GM12878 (cell line): ENCODE measurements at places on chromosomes 2 and 18.

DNA sequence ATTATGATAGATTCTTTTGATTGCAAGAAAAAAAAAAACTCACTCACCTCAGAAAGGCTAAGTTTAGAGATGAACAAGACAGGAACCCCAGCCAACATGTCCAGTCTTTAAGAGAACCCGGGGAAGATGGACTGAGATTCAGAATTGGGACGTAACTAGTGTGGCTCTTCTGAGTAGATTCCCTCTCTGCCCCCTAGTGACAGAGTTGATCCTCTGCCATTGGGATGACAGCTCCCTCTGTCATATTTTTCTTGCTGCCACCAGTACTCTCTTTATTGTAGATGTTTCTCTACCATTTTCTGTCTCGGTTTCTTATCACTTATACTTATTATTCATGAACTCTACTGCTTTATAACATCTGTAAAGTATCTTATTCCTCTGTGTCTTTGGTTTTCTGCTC, 77.7 kb downstream of the GULP1 start:
- H3K27ac ChIP-seq: no peak overlapping the region
- no peaks in the 10 kb centered on the region for H3K4me1 ChIP-seq
- no peak for DNase-seq

DNA sequence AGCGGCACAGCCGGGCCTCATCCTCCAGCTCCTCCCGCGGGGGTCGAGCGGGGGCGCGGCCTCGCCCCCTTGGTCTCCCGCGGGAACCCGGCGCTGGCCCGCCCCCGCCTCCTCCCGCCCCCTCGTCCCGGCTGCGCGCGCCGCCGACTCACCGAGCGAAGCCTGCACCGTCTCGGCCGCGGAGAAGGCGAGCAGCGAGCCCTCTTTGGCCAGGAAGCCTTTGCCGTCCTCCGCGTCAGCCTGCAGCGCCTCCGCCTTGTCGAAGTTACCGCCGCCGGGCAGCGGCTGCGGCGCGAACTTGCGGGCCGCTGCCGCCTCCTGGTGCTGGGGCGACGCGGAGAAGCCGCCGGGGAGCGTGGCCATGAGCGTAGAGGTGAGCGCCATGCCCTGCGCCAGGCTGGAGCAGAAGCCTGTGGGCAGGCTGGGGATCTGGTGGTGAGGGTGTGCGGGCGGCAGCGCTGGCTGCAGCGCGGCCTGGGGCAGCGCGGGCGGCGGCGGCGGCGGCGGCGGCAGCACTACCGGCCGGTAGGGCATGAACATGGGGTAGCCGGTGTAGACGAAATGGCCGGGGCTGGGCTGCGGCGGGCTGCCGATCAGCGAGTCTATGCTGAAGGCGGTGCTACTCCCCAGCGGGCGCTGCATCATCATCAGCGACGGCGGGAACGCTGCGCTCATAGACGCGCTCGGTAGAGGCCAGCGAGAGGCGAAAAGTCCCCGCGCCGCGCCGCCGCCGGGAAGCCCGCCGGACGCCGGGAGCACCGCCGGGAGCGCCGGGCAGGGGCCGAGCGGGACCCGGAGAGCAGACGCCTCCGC, 683 bp downstream of the GBX2 start:
- H3K4me3 ChIP-seq: no peak overlapping the region
- no peak overlapping the region for H3K27ac ChIP-seq
- H3K4me1 ChIP-seq: no peaks in the 10 kb centered on the region
- H3K27me3 ChIP-seq: peaks cover 13% of the 10 kb centered on the region
- no peaks in the 10 kb centered on the region for H3K36me3 ChIP-seq

- no peaks in the 10 kb centered on the region for H3K4me1 ChIP-seq
- no peak overlapping the region for H3K27ac ChIP-seq
- no peaks in the 10 kb centered on the region for H3K36me3 ChIP-seq
- no peaks in the 10 kb centered on the region; the same call in 1 of the 2 replicates for H3K27me3 ChIP-seq
Measured at GRCh38 chr2:172395503-172395902, 31.9 kb upstream of the ITGA6 start.

- H3K4me3 ChIP-seq: peak overlapping the region; percentile 67; the same call in 1 of the 2 replicates
- H3K27me3 ChIP-seq: no peaks in the 10 kb centered on the region
- no peak for DNase-seq
- H3K27ac ChIP-seq: no peak overlapping the region
- no peaks in the 10 kb centered on the region for H3K4me1 ChIP-seq
Measured at GRCh38 chr2:39435234-39435633, 1.9 kb downstream of the MAP4K3 start.

GRCh38 chr2:222811828-222812227, 49.0 kb upstream of the ACSL3 start:
- H3K36me3 ChIP-seq: no peaks in the 10 kb centered on the region
- H3K4me3 ChIP-seq: no peak overlapping the region
- H3K27ac ChIP-seq: no peak overlapping the region

DNA sequence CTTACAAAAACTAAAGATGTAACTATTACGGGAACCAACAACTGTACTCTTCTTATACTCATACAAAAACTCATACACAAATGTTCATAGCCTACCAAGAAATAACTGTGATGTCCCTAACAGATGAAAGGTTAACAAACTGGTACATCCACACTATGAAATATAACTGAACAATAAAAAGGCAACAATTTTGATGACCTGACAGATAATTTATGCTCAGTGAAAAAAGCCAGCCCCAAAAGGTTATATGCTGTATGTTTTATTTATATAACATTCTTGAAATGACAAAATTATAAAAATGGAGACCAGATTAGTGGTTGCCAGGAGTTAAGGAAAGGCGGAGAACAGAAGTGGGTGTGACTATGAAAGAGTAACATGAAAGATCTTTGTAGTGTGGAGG, 31.3 kb downstream of the REV1 start:
- H3K4me3 ChIP-seq: no peak overlapping the region
- H3K27me3 ChIP-seq: no peaks in the 10 kb centered on the region
- DNase-seq: no peak
- no peaks in the 10 kb centered on the region for H3K4me1 ChIP-seq

DNA sequence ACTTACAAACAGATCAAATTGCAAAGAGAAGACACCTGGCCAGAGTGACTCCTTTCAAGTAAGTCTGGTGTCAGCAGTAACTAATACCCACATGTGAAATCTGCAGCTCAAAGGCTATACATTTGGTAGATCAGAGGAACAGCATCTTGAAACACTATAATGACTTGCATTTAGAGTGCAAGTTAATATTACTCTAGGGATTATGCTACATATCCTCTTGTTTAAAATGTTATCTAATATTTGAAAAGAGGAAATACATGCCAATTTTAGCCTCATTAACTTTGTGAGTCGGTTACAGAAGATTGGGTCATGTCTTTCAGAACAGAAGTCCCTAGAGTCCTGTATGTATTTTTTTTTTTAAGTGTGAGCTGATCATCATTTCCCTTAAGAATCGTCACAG, 15.2 kb downstream of the LANCL1 start:
- peaks cover 14% of the 10 kb centered on the region for H3K4me1 ChIP-seq
- peak; percentile 45 for DNase-seq
- H3K36me3 ChIP-seq: no peaks in the 10 kb centered on the region

GRCh38 chr2:30115141-30115980, 31.4 kb upstream of the YPEL5 start:
- H3K4me3 ChIP-seq: no peak overlapping the region
- no peaks in the 10 kb centered on the region for H3K36me3 ChIP-seq
- H3K27me3 ChIP-seq: no peaks in the 10 kb centered on the region; the same call in 1 of the 2 replicates
- peak; percentile 20 for DNase-seq

GRCh38 chr2:201246280-201246679, 14.1 kb upstream of the CASP8 start:
- H3K27ac ChIP-seq: no peak overlapping the region
- no peak overlapping the region for H3K4me3 ChIP-seq
- H3K4me1 ChIP-seq: peaks cover 7% of the 10 kb centered on the region; the same call in 1 of the 2 replicates
- H3K36me3 ChIP-seq: no peaks in the 10 kb centered on the region; the same call in 1 of the 2 replicates
- H3K27me3 ChIP-seq: no peaks in the 10 kb centered on the region

DNA sequence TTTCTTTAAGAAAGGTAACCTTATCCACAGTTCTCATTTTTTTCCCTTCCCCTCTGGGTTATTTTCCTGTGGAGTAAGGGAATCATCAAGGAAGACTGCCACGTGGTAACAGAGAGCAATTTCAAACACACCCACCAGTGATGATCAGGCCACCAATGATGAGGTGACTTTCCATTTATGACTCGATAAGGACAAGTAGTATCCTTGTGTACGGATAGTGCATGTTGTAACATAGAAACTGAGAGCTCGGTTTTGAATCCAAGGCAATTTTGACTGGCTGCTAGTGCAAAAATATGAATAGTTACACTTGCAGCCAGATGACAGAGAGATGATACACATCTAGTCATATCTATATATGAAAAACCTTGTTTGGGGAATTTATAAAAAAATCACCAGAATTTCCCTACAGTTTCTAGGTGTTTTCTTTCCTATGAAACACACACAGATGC, 143.6 kb upstream of the TCF4 start:
- no peaks in the 10 kb centered on the region for H3K4me1 ChIP-seq
- H3K27me3 ChIP-seq: no peaks in the 10 kb centered on the region
- no peaks in the 10 kb centered on the region for H3K36me3 ChIP-seq
- H3K4me3 ChIP-seq: no peak overlapping the region
- DNase-seq: no peak

- no peaks in the 10 kb centered on the region for H3K27me3 ChIP-seq
- H3K36me3 ChIP-seq: no peaks in the 10 kb centered on the region
- DNase-seq: no peak
- no peak overlapping the region for H3K4me3 ChIP-seq
- no peak overlapping the region for H3K27ac ChIP-seq
Measured at GRCh38 chr2:157572725-157573124, 55.9 kb downstream of the ACVR1C start.

DNA sequence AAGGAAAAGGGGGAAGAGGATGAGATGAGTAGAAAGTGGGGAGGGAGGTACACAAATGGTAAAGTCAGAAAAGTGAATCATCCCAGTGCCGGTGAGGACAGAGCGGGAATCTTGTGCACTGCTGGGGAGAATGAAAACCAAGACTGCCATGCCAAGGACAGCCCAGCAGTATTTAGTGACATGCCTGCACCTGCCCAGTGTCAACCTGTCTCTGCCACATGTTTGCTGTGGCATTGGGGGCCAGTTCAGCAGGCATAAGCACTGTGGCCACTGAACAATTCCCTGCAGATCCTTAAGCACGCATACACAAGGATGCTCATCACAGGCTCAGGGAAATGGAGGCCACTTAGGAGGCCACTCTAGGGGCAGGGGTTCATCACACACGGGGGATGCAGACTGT, 5.2 kb upstream of the KCNK3 start:
- no peaks in the 10 kb centered on the region for H3K4me1 ChIP-seq
- peaks cover 10% of the 10 kb centered on the region for H3K27me3 ChIP-seq
- H3K27ac ChIP-seq: no peak overlapping the region
- DNase-seq: no peak
- no peak overlapping the region for H3K4me3 ChIP-seq

DNA sequence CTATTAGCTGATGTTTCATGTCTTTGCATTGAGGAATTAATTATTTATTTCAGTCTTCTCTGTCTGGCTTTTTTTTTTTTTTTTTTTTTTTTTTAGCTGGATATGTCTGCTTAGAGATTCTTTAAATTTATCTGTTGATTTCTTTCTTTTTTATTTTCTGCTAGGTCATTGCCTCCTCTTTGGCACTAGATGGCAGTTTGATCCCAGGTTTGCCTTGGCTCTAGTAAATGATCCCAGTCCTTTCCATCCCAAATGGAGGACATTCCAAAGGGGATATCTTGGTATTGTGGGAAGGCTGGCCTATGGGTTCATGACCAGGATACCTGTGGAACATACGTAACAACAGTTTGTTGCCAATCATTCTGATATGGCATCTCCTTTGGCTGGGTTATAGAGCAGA, 339.5 kb upstream of the GCFC2 start:
- no peaks in the 10 kb centered on the region for H3K36me3 ChIP-seq
- H3K27ac ChIP-seq: no peak overlapping the region
- H3K4me3 ChIP-seq: no peak overlapping the region

DNA sequence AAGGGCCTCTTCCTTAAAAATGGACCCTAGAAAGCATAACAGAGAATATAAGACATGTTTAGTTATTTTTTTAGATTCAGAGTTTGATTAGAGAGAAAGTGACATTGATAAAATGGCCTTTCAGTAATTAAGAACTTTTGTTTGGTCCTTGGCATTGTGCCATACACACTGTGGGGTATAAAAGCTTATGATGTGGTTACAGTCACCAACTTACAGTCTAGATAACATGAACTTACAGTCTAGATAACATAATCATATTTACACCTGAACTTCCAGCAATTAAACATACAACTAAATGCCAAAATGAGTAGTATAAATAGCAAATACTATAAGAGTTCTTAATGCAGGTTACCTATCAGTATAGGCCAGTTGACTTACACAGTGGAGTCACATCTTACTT, 25.6 kb upstream of the EFEMP1 start:
- H3K4me3 ChIP-seq: no peak overlapping the region
- no peaks in the 10 kb centered on the region for H3K27me3 ChIP-seq

- no peak overlapping the region for H3K4me3 ChIP-seq
- DNase-seq: no peak
- H3K36me3 ChIP-seq: no peaks in the 10 kb centered on the region
- no peaks in the 10 kb centered on the region for H3K27me3 ChIP-seq
Measured at GRCh38 chr2:30144260-30144659, 2.5 kb upstream of the YPEL5 start.

DNA sequence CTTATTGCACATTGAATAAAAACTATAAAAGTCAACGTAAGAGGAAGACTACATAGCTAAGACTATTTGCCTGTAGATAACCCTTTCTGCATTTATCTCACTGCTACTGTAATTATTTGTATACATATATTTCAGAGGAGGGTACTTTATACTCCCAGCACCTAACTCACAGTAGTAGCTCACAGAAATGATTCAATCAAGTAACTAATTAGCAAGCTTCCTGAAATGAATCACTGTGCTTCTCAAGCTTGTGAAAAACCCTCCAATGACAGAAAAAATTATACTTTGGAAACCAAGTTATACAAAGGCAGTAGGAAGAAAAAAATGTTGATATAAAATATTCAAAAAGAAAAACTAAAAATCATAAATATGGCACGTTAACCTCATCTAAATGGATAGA, 124.9 kb downstream of the NBAS start:
- no peaks in the 10 kb centered on the region for H3K27me3 ChIP-seq
- no peaks in the 10 kb centered on the region for H3K36me3 ChIP-seq
- no peak overlapping the region for H3K4me3 ChIP-seq
- no peak for DNase-seq
- H3K4me1 ChIP-seq: no peaks in the 10 kb centered on the region

GRCh38 chr2:148218326-148219075, 197.6 kb downstream of the MBD5 start:
- H3K36me3 ChIP-seq: no peaks in the 10 kb centered on the region
- no peak for DNase-seq
- no peak overlapping the region for H3K27ac ChIP-seq

DNA sequence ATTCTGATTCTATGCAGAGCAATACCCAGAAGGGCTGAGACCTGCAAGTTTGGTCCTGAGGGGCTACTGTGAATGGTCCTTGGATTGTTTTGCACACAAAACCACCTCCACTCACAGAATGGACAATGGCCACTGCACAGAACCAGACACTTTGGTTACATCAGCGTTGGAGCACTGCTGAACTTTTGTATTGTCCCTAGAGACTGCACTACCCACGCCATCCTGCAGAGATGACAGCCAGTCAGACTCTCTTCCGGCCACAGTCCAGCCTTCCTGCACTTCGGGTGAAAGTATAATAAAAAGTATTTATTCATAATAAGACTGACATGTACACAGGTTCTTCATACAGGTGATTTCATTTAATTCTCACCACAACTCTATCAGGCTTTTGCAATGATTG, 35.7 kb downstream of the CELF4 start:
- H3K27ac ChIP-seq: no peak overlapping the region
- no peak for DNase-seq
- peaks cover 1% of the 10 kb centered on the region; the same call in 1 of the 2 replicates for H3K27me3 ChIP-seq
- H3K4me1 ChIP-seq: no peaks in the 10 kb centered on the region
- no peak overlapping the region for H3K4me3 ChIP-seq
